ENCODE measurements at places on chromosomes 2 and 18.

DNA sequence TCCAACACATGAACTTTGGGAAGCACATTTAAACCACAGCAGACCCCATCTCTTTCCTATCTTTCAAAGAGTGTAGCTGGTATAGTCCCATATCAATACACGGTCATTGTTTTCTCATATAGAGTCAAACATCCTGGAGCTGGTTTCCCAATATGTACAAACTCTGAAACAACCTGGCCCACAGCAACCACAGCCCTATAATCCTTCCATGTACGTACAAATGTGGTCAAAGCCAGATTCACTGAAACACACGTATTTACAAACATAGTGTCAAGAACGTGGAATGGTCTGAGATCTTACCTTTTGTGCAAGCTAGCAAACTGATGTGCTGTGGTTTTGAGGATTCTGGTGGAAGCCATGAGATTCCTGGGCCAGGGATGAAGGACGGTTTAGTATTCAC, 97.3 kb downstream of the HS1BP3 start:
- no peak for DNase-seq

DNA sequence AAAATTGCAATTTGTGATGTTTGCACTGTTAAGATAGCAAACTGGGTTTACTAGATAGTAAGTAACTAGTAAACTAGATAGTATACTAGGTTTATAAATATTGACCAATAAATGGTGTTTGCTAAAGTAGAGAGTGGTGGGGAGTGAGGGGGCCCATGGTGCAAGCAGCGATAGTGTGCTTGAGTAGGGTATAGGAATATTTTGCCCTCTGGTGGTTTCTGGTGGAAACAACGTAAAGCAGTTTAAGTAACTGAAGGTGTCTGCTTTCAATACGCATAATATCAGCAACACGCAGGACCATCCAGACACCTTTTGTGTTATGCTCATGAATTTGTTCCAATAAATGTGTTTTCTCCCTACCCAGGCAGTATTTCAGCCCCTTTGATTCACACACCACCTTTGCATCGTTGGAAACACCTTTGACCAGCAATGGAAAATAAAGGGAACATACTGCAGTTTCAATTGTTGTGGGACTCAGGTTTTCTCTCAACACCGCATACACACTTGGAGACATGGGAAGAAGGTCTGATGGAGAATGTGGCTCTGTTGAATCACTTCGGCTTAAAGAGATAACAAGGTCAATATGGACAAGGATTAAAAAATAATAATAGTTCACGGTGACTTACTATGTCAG, 16.7 kb upstream of the STAT1 start:
- no peak for DNase-seq

DNA sequence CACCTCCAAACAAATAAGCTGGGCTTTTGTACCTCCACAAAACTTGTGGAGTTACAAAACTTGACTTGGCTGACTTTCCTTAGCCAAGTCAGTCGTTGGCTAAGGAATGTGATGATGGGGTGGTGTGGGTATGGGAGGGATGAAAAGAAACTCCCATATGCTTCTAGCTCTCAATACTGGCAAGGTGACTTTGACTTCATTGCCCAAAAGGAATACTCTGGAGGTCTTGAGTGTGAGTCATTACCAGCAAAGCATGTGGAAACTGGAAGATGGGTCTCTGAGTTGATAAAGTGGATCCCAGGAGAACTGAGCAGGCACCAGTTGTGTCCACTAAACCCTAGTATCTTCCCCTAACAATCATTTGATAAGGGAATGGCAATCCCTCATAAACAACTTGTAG, 226.7 kb downstream of the GULP1 start:
- DNase-seq = no peak

DNA sequence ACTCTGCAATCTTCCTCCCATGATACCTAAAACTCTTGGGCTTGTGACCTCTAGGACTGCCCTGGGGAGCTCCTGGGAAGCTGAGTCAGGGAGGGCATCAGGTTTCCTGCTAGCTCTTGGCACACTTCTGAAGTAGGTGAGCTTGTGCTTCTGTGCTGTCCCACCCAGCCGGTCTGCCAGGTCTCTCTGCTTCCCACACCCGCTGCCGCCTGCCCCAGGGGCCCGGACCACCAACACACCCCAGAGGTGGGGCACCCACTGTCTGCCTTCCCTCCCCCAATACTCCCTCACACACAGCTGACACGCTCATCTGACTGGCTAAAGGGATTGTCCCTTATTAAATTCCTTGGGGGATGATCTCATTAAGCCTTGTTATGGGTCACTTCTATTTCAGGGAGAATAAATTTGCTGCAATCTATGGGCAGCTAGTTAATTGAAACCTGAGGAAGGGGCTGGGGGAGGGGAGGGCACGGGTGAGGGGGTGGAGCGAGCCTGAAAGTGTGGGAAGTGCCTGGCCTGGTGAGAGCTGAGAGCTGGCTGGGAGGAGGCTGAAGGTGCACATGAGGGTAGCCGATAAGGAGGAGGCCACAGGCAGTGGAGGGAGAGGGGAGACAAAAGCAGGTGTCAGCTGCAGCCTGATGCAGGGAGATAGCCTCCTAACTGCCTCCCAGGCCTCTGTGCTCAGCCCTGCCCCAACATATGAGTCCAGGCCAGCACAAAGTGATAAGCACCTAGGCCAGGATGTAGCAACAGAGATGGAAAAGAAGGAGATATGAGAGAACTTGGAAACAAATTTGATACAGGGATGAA, 48.8 kb downstream of the HAUS1 start:
- no peak for DNase-seq

- DNase-seq = no peak
These were observed 52.8 kb downstream of the FAM178B start for GRCh38 chr2:96933305-96934181.

GRCh38 chr2:163044114-163044513, 205.5 kb upstream of the KCNH7 start:
- DNase-seq = no peak

DNA sequence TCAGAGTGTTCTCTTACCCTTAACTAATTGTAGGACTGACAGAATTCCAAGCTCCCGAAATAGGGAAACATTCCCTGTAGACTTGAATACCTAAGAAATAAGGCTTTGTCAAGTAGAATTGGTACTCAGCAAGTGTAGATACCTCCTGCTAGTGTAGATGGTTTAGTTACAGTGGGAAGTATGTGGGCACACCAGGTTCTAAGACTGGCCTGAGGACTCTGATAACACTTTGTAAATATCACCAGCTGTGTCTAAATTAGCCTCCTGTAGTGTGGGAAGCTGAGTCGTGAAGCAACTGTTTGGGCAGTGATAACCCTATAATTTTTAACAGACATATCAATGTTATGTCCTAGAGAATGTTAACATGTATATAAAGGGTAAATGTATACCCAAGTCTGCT, 304.5 kb downstream of the SLC8A1 start:
- DNase-seq = no peak

GRCh38 chr2:214679736-214680135, 129.7 kb downstream of the BARD1 start:
- DNase-seq = no peak

DNA sequence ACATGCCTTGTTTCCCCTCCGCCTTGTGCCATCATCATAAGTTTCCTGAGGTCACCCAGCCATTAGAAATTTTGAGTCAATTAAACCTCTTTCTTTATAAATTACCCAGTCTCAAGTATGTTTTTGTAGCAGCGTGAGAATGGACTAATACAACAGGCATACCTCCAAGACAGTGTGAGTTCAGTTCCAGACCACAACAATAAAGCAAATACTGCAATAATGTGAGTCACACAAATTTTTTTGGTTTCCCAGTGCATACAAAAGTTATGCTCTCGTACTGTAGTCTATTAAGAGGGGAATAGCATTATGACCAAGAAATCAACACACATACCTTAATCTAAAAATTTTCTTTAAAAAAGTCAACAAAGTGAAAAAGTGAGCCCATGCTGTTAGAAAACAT, 217.2 kb downstream of the NR4A2 start:
- no peak for DNase-seq

GRCh38 chr2:241852981-241853631, 5.6 kb downstream of the PDCD1 start:
- DNase-seq = no peak

- DNase-seq = no peak
These were observed 416.5 kb upstream of the GYPC start for GRCh38 chr2:126239320-126239955.

DNA sequence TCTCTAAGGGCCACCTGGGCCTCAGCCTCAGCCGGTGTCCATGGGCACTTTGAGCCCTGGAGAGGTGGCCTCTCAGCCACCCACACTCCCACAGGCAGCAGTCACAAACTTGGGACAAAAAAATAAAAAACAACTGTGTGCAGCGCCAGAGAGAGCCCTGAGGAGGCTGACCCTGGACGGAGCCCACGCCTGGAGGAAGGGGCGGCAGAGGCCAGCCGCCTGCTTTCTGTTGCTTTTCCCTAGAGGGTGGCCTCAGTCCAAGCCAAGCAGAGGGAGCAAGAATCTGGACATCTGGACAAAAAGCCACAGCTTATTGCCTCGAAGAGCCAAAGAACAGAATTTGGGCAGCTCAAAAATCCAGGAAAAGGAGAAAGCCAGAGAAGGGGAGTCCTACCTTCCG, 43.3 kb upstream of the LDLRAD4 start:
- DNase-seq = no peak

- DNase-seq = no peak
These were observed 37.1 kb downstream of the EVA1A start for GRCh38 chr2:75523313-75524275.

GRCh38 chr2:207746131-207746530, 23.6 kb downstream of the FZD5 start:
- DNase-seq = peak; percentile 28

GRCh38 chr18:48887905-48888772, 62.6 kb downstream of the SMAD7 start:
- no peak for DNase-seq

DNA sequence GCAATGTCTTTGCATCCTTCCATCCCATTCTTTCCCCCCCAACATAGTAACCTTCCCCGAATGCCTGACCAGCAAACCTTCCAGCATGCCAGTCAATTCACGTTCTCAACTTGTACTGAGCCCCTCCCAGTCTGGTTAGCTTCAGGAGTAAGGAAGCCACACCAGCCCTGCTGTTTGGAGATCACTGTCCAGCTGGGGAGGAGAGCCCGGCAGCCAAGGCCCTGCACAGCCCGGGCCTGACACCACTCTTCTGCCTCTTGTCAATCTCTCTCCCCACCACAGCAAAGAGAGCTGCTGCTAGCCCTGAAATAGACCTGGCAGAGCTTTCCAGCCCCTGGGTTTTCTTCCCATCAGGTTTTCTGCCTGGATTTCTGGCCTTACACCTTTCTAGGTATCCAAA, 185.8 kb upstream of the ID2 start:
- DNase-seq = no peak

GRCh38 chr2:2655453-2656114, 324.5 kb upstream of the MYT1L start:
- no peak for DNase-seq

DNA sequence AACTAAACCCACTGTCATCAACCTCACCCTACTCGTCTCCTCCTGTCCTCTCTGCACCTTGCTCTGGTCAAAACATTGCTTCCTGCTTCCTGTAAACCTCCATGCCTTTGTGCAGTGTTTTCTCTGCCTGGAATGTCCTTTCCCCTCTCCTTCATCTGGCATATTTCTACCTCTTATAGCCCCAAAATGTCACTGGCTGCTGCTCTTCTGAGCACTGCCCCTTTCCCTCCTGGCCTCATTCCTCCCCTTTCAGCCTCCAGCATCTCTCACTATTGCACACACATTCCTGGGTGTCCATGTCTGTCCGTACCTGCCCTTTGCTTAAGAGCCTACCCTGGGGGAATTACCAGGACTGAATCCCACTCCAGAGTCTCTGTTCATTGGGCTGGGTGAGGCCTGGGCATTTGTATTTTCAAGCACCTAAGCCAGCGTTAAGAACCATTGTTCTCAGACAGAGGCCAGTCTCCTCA, 84.9 kb downstream of the MOGAT1 start:
- DNase-seq = no peak

- peak; percentile 39 for DNase-seq
These were observed 22.2 kb downstream of the FAP start for GRCh38 chr2:162221064-162221463.

- DNase-seq = no peak
These were observed 7.4 kb downstream of the SP9 start for GRCh38 chr2:174341995-174342685.

GRCh38 chr2:179825494-179825893, 35.9 kb downstream of the ZNF385B start:
- no peak for DNase-seq

DNA sequence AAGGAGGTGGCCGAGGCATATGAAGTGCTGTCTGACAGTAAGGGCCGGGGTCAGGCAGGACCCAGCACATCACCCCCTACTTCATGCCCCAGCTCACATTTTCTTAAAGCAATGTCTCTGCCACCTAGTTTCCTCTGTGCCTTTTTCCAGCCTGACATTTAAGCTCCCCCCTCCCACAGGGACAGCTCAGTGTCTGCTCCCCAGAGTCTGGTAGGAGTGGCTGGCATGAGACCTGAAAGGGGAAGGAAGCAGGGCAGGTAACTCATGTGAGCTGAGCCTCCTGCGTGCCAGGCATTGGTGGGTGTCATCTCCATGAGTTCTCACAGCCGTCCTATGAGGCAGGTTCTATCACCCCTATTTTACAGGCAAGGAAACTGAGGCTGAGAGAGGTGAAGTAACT, 1.5 kb downstream of the DNAJB2 start:
- no peak for DNase-seq

DNA sequence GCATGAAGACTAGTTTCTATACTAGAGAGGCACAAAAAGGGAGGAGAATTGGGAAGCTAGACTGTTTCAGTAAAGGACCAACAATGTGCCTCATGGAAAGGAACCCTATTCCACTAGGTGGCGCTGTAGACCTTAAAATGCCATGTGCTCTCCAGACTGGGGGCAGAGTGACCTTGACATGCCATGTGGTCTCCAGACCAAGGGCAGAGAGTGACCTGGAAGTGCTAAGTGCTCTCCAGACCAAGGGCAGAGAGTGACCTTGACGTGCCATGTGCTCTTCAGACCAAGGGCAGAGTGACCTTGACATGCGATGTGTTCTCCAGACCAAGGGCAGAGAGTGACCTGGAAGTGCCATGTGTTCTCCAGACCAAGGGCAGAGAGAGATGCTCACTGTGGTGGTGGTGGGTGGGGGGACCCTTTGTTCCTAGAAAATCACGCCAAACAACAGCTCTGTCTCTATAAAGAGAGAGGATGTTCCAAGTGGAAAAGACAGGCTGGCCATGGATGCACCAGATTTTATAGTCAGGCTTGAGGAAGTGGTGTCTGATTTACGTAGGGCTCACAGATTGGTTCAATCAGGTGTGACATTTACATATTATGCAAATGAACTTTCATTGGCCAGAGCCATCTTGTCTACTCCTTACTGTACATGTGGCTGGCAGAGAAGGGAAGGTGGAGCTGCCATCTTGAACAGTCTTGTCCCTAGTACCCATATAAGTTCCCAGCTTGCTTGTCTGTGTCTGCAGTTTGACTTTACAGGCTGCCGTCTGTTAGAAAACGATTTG, 344.0 kb upstream of the DDX18 start:
- DNase-seq = no peak

DNA sequence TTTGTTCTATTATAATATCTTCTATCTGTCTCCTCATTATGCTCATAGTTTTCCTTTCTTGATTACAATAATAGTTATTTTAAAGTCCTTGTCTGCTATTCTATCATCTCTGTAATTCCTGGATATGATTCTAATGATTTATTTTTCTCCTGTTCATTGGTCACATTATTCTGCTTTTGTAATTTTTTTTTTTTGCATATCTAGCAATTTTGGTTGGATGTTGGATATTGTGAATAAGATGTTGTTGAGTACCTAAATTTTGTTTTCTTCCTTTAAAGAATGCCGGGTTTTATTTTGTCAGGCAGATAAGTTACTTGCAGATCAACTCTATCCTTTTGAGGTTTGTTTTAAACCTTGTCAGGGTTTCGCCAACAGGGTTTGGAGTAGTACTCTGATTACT, 25.2 kb downstream of the KATNAL2 start:
- no peak for DNase-seq
